ENCODE measurements at places on chromosomes 4 and X.

DNA sequence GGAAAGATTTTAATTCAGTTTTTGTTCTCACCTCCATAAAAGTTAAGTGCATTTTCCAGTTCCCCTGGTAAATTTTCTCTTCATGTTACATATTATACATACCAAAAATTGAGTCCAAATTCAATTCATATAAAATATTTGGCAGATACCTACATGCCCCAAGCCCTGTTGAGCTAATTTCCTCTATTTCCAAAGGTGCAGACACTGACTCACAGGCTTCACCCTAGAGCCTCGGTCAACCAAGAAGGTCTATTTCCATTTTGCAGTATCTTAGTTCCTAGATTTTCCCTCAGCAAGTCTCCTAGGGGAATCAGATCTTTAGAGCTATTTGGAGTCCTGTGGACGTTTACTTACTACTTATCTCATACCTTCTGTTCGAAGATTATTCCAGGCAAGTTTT is 174.4 kb downstream of the TSPAN5 start:
- no peak for DNase-seq

DNA sequence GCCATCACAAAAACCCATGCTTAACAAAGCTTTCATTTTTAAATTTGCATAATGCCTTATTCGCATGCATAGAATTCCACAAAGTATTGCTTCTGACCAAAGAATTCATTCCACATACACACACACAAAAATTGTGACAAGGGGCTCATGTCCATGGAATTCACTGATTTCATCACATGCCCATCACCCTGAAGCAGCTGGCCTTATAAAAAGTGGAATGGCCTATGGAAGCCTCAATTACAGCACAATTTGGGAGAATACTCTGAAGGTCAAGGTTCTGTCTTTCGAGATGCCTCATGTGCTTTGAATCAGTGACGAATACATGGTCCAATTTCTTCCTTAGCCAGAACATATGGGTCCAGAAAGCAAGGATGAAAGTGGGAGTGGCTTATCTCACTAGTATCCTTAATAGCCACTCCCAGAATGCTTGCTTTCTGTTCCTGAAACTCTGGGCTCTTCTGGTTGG is 165.7 kb downstream of the KDR start:
- DNase-seq: no peak

DNA sequence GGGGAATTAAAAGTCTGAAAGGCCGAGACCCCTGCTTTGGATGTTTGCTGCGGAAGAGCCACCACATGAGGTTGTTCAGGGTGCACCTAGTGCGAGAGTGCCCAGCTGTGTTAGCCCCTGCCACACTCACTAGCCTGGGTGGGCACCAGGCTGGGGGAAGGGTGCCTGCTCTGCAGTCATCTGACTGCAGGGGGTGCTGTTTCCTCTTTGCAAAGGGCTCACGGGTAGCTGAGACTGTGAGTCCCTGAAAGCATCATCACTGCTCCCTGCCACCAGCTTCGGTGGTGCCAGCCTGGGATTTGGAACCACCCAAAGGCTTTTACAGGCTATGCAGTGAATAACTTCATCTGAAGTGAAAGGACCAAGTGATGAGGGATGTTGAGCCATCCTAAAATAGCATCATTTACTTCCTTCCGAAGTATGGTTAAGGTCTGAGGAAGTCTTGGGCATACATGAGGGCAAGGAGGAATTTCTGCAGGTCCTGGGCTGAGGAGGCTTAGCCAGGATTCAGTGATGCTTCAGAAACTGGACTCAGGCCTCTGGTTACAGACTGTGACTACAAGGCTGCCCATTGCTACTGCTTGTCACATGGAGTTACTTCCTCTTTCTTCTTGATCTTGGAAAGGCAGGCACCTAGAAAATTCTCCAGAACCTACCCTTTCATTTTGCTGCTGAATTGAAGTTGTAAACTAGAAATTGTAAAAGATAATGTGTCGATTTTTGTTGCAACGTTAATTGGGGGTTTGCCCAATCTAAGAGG is 293.2 kb upstream of the PRPS2 start:
- no peak for DNase-seq

- DNase-seq: no peak
Observed at GRCh38 chr4:76177709-76178108, 29.5 kb upstream of the NUP54 start.

GRCh38 chrX:41334363-41335197 is 618 bp downstream of the DDX3X start:
- peak; percentile 65 for DNase-seq

- DNase-seq: no peak
Observed at GRCh38 chrX:150165776-150166610, 197.1 kb upstream of the MAMLD1 start.

GRCh38 chr4:20086799-20087521 is 164.7 kb upstream of the SLIT2 start:
- no peak for DNase-seq

DNA sequence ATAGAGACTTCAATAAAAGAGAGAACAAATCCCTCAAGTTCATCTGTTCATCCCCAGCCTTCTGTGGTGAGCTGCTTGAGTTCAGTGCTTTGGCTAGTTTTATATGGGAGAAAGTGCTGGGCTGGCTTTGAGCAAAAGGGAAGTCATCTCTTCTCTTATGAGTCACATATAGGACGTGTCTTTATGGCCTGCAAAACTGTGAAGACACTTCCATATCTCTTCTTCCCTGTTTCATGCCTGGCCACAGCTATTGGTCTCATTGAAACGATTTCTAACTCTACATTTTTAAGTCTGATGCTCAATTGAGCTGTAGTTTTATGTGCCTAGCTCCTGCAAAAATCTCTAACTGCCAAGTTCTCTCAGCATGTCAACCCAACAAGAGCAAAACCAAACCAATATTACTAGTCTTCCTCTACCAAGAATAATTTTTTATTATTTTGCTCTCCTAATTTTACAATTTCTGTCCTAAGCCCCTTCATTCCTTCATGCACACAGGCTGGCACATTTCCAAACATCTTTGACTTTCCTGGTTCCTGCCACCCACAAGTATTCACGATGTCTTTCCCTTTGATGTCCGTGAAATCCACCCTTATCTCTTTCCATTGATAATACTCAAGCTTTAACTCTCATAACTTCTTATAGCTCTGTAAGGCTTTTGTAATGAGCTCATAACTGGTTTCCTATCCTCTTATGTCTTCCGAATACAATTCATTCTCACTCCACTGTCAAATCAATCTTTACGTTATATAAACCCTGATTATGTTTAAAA is 165.3 kb downstream of the BTC start:
- DNase-seq: no peak

- DNase-seq: no peak
Observed at GRCh38 chr4:105710678-105711077, 2.1 kb downstream of the GSTCD start.

GRCh38 chr4:47519239-47519883 is 34.3 kb downstream of the ATP10D start:
- DNase-seq: peak; percentile 44

DNA sequence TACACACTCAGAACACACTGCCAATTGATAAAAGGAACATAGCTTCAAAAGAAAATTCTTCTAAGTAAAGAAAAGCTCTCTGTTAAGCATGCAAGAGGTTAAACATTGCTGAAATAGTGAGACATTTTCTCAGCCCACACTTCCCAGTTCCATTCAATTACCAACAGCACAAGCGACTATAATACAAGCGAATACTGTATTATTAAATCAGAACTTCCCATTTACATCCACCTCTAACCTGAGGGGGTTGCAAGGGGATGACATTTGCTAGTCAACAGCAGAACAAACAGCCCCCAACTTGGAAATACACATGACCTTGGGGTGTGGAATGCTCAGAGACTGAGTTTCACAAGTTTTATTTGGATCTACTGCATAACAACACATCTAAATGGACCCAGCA is 1.1 kb downstream of the FSTL5 start:
- no peak for DNase-seq

DNA sequence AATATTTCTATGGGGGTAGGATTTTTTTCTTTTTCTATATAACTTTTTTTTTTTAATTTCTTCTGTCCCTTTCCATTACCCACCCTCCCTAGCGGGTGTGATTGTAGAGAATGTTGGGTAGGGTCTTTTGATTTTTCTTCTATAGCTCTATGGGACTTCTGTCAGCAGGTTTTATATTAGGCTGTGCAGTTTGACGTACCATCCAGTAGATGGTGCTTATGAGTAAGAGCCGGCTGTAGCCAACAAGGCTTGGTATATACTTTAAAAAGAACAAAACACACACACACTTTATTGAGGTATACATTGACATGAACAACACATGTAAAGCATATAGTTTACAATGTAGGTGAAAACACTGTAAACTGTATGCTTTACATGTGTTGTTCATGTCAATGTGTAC is 247.9 kb upstream of the POF1B start:
- DNase-seq: no peak

- no peak for DNase-seq
Observed at GRCh38 chrX:115333446-115333845, 43.9 kb downstream of the LUZP4 start.

GRCh38 chrX:112359906-112360305 is 277.3 kb upstream of the TRPC5 start:
- no peak for DNase-seq

- peak; percentile 70 for DNase-seq
Observed at GRCh38 chr4:99404595-99405287, 30.4 kb downstream of the ADH7 start.

DNA sequence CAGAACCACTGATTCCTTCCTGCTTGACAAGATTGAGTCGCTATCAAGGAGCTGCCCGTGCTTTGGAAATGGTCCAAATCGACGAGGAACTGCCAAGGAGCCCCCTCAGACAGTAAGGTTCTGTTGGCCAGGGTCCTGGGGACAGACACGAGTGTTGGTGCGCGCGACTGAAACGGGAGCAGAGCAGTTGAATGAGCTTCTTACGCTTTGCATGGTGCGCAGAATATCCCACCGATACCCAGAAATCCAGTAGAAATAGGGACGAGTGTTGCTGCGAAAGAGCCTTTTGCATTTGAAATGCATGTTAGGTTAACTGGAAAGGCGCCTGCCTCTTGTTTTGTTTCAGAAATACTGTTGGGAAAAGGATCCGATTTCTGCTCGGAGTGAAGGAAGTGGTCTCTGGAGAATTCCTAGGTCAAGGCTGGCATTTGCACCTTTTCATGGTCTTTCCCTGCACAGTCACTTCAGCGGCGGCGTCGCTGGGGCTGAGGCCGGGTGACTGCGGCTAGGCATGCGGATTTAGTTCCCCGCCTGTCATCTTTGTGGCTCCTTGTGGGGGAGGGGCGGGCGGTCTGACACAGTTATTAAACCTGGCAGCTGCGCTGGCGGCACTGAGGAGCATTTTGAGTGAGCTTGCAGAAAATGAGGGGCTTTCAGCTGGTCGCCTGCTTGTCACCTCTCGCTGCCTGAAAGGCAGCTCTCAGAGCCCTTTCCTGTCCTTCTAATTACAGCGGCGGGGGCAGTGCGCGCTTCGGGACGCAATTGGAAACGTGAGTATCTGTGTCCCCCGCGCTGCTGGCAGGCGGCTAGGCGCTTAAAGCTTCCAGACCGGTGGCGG is 51.5 kb upstream of the TRIM2 start:
- peak; percentile 31 for DNase-seq

DNA sequence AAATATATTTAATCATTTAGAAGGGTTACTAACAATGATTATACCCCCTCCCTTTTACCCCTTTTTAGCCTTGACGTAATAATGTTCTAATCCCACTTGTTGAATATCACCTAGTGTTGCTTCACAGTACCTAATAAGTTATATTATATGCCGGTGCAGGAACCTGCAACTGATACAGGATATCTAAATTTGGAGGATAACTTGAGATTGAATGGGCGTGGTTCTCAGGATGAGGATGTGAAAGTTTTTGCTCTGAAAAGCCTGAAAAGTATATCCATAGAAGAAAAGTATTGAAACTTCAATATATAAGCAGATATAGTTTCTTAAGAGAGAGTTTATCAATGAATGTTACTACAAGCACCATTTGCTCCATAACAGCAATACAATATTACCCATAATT is 59.8 kb downstream of the ZNF711 start:
- no peak for DNase-seq

DNA sequence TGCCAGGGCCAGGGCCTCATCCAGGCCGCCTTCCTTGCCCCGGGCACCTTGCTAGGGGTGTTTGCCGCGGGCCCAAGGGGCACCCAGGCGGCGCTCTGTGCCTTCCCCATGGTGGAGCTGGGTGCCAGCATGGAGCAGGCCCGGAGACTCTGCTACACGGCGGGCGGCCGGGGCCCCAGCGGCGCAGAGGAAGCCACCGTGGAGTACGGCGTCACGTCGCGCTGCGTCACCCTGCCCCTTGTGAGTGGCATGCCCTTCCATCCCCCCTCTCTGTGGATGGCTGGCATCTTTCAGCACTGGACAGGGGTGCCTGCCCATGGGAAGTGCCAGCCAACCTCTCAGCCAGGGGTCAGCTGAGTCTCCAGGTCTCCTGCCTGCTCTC is 3.6 kb downstream of the PLXNB3 start:
- DNase-seq: no peak

DNA sequence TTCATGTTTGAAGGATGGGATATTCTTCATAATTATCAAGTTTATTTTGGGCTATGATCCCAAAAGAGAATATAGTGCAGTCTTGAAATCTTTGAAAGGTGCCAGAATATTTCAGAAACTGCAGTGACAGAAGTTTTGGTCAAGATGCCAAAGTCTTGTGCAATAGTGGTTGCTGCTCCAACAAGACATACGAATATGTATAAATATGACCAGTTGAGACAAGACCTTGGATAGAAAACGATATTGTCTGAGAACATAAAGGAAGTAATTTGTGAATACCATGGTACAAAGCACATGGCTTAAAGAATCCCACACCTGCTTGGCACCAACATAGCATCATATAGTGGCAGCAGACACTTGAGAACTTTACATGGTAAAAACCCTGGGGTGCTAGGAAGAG is 48.6 kb upstream of the AMELX start:
- DNase-seq: no peak

DNA sequence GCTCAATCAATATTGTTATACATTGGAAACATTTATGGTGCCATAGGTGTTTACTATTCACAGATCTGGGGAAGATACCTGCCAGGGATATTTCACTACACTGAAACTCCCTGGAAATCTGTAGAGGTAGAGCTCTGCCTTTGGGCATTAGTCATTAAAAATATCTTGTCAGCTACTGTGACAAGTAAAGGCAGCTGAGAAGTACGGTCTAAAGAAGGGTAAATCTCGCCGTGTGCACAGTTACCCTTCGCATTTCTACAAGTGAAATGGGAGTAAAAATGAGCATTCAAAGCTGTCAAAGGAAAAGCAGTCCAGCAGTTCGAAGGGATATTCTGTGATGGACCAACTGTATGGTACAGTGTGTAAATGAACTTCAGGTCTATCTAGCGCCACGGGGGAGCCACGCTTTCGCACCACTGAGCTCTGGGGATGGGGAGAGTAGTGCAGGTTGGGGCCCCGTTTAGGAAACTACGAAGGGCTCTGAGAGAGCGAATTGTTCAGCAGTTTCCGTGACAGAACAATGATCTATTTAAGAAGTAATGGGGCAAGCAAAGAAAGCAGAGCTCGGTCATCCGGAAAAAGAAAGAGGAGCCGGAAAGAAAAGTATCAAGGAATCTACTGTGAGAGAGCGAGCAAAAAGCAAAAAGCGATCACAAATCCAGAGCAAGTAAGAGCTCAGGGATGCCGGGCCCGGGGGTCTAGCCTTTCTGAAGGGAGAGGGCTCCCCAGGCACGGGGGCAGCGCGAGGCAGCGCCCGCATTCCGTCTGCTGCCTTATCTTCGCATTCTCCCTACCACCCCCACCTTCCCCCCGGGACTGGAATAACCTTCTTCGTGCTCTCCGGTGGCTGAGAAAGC is 646 bp downstream of the TIGD4 start:
- DNase-seq: no peak
